ENCODE measurements at places on chromosomes 1 and 21.

GRCh38 chr1:16971341-16972188 is 8.9 kb downstream of the MFAP2 start:
- DNase-seq, result no peak

DNA sequence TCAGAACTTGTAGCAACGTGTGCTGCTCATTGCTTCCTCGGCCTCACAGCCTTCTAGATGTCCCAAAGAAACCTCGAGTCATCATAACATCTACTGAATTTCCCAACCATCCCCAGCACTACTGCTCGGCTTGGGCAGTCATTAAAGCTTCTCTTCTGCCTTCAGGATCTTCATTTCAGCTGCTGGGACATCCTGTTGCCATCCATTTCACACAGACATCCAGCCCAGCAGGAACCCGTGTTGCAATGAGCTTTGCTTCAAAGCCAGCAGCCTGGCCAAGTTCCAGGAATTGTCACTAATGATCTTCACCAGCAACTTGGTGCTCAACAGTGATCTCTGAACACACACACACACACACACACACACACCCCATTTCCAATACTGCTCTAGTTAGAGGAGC is 18.5 kb downstream of the WLS start:
- DNase-seq, result no peak

GRCh38 chr21:38151021-38151645 is 105.7 kb upstream of the KCNJ15 start:
- DNase-seq, result no peak

GRCh38 chr1:55195521-55196233 is 19.5 kb downstream of the USP24 start:
- no peak for DNase-seq

- no peak for DNase-seq
Observed at GRCh38 chr1:19204446-19205266, 5.4 kb downstream of the UBR4 start.

GRCh38 chr1:63063367-63063766 is 259.0 kb upstream of the FOXD3 start:
- DNase-seq, result no peak

DNA sequence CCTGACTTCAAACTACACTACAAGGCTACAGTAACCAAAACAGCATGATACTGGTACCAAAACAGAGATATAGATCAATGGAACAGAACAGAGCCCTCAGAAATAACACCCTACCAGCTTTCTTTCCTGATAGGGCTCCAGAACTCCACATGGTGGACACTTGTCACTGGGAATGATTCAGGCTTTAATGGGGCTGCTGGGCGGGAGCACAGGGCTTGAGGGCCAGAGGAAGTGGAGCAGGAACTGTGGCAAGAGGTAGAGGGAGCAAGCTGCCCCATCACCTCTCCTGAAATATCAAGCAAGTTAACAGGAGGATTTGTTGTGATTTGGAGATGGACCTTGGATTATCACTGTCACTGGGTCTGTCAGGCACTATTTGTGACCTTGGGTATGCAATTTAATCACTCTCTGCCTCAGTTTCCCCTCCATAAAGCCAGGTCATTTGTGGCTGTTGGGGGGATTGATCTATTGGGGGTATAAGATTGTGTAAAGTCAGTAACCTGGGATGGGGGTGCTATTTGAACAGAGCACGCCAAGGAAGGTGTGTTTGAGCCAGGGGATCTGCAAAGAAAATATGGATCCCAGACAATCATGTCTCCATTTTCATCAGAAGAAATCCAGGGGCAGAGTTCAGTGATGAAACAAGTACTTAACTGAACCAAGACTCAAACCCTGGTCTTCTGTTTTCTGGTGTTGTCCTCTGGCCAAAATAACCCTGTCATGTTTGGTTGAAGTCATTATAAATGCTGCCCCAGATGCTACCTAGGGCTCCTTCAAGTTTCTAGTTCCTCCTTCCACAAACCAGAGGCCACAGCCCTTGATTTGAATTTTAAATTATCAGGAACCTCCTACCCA is 25.2 kb downstream of the ETS2 start:
- no peak for DNase-seq

- DNase-seq, result no peak
Observed at GRCh38 chr1:55154616-55155015, 60.5 kb downstream of the USP24 start.

- no peak for DNase-seq
Observed at GRCh38 chr21:37757606-37758376, 158.5 kb downstream of the KCNJ6 start.

DNA sequence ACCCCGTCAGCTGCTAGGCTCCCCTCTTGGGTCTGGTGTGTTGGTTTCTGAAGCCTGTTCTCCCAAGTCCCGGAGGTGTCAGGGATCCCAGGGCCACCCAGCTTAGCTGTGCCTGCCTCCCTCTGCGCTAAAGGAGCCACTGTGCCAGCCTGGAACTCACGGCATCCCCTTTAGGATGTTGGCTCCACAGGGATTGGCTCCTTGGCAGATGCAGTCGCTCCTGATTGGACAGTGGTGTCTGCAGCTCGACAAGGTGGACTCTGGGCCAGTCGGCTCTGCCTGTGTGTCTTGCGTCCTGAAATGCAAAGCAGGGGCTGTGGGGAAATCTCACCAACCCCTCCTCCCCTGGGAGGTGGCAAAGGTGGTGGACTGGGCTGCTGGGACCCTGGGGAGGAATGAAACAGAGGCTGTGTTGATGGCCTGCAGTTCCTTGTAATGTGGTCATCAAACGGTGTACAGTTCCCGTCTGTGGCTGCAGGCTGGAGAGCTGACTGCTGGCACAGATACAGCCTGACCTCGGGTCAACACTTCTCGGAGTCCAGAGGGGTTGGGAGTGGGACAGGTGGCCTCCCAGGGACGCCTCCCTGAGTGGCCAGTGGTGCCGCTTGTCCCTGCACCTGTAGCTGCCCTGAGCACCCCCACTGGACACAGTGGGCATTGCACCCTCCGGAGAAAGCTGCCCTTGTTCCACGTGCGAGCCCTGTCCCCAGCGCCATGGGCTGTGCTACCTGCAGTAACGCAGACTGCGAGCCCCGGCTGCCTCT is 11.5 kb upstream of the KCNAB2 start:
- no peak for DNase-seq

GRCh38 chr1:238112952-238113621 is 222.4 kb upstream of the ZP4 start:
- DNase-seq, result no peak

- DNase-seq, result no peak
Observed at GRCh38 chr1:9689971-9690381, 38.4 kb downstream of the PIK3CD start.

DNA sequence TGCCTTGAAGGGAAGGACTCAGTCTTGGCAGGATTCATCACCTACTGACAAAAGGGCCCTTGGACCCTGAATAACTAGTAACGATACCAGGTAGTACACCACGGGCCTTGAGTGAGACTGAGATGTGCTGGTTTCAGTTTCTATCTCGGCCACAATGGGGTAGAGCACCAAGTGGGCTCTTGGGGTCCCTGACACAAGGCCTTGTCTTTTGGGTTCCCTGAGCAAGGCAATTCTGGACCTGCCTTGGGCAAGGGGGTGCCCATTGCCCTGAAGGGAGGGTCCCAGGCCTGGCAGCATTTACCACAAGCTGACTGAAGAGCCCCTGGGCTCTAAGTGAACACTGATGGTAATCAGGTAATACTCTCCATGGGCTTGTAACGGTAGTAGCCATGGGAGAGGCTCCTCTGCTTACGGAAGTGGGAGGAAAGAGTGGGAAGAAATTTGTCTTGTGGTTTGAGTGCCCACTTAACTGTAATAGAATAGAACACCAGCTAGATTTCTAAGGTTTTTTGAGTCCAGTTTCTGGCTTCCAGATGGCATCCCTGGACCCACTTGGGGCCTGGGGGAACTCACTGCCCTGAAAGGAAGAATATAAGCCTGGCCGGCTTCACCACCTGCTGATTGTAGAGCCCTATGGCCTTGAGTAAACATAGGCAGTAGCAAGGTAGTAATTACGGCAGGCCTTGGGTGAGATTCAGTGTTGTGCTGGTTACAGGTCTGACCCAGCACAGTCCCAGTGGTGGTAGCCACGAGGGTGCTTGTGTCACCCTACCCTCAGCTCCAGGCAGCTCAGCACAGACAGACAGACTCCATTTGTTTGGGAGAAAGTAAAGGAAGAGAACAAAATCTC is 58.5 kb downstream of the WDR4 start:
- DNase-seq, result no peak

- DNase-seq, result no peak
Observed at GRCh38 chr1:244583358-244583982, 69.5 kb upstream of the DESI2 start.

DNA sequence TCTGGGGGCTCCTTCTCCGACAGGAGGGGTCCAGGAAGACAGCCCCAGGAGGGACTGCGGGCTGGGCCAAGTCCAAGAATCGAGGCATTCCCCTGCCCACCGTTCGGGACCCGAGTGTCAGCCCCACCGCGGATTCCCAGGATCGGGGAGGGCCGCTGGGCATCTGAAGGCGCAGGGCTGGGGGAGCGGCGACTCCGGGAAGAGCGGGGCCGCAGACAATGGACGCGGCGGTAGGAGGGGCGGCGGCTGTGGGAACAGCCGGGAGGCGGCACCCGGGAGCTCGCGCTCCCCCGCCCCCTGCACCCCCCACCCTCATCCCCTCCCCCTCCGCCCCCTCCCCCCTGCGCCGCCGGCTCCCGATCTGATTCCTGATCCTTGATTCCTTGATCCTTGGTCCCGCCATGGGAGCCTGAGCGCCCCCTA is at the start of gene VANGL2:
VANGL2 (plus strand) TSS at position 342 of the 423 bp plus-strand sequence. CDS start 15,274 bp downstream, outside the sequence.
- no peak for DNase-seq

GRCh38 chr21:37623689-37624088 is 257.1 kb downstream of the DYRK1A start:
- no peak for DNase-seq

- no peak for DNase-seq
Observed at GRCh38 chr1:235078480-235079381, 49.9 kb downstream of the TOMM20 start.

DNA sequence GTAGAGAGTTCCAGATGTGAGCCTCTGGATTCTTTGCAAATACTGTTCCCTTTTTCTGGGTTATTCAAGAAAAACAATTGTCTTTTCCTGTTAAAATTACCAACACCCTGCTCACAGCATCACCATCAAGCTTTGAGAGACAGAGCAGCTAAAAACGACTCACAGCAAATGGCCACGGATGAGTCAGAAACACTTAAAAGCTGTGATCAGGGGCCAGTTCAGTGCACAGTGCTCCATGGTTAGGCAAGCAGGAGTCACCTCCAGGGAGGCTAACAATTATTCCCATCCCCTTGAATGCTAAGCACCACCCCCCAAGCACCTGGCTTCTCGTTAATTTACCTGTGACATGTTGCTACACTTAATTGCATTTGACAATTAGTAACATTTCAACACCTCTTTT is 128.4 kb upstream of the CAMK1G start:
- no peak for DNase-seq

- no peak for DNase-seq
Observed at GRCh38 chr1:29356663-29357062, 120.3 kb downstream of the PTPRU start.

- no peak for DNase-seq
Observed at GRCh38 chr1:17588048-17588871, 48.8 kb downstream of the ARHGEF10L start.

GRCh38 chr1:172351754-172352161 is 68.7 kb upstream of the C1orf105 start:
- DNase-seq, result no peak

- no peak for DNase-seq
Observed at GRCh38 chr1:30976143-30976542, 67.6 kb upstream of the SDC3 start.

DNA sequence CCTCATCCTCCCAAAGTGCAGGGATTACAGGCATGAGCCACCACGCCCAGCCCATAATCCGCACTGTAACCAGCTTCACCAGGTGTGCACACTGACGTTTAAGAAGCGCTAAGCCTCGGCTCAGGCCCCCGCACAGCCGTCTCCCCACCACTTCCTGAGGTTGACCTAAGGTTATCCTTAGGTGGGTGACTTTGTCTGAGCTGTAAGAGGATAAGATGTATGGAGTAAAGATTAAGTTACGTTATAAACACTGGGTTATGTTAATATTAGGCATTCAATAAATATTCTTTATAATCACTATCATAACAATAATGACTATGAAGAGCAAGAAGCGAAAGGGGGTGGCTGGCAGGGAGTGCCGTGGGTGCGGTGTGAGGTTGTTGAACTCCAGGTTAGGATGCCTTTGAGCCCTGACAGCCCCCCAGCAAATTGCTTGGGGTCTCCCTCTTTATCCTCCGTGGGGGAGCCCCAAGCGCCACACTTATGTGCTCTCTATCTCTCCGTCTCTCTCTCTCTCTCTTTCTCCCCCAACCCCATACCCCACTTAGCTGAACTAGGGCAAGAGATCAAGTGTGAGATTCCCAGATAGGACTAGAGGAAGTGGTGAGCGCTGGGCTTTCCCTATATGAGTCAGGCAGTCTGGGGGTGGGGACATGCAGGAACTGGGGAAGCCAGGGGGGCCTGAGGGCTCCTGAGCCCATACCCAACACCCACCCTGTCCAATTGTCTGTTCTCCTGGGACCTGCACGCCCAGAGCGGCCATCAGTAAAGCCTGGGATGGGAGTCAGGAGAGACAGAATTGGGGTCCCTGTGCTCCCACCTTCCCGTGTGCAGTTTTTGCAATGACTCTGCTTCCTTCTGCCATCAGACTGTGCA is 7.6 kb downstream of the EFHD2 start:
- DNase-seq, result no peak

DNA sequence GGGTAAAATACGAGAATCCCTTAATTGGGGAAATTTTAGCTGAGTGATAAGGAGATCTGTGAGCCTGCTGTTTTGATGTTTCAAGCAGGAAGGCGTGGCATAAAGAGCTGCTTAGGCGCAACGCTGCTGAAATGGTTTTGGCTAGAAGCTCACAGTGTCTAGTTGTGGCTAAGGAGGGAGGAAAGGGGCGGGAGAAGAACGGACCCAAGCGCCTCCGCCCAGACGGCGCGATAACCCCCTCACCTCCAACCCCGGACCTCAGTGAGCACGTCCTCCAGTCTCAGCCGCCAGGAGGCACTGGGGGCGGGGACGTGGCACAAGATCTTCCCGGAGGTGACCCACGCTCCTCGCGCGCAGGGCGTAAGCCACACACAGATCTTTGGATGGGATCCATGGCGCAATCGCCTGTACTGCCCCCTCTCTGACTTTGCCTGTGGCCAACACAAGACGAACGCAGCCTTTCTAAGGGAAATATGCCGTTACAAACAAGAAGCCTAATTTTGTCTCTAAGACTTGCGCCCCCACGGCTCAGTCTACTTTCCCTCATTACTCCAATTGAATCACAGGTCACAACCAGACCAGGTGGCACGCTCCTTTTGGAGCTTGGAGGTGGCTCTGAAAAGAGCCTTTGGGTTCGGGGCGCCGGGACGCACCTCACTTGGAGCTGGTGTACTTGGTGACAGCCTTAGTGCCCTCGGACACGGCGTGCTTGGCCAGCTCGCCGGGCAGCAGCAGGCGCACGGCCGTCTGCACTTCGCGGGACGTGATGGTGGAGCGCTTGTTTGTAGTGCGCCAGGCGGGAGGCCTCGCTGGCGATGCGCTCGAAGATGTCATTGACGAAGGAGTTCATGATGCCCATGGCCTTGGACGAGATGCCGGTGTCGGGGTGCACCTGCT is 23.4 kb upstream of the RNF187 start:
- no peak for DNase-seq

GRCh38 chr1:110056776-110057175 is 13.7 kb downstream of the ALX3 start:
- no peak for DNase-seq

GRCh38 chr1:163072658-163073057 is 3.5 kb downstream of the RGS4 start:
- no peak for DNase-seq

- DNase-seq, result no peak
Observed at GRCh38 chr1:115647047-115647446, 5.3 kb downstream of the VANGL1 start.

All from HS-27A (cell line).